Pancreas (tissue), 10 donors: ENCODE measurements at places on chromosomes 11 and 22. TPM values are rescaled to one million over a fixed set of nuclear protein-coding genes. Genes with fewer than 3 reads are reported as not detected.

DNA sequence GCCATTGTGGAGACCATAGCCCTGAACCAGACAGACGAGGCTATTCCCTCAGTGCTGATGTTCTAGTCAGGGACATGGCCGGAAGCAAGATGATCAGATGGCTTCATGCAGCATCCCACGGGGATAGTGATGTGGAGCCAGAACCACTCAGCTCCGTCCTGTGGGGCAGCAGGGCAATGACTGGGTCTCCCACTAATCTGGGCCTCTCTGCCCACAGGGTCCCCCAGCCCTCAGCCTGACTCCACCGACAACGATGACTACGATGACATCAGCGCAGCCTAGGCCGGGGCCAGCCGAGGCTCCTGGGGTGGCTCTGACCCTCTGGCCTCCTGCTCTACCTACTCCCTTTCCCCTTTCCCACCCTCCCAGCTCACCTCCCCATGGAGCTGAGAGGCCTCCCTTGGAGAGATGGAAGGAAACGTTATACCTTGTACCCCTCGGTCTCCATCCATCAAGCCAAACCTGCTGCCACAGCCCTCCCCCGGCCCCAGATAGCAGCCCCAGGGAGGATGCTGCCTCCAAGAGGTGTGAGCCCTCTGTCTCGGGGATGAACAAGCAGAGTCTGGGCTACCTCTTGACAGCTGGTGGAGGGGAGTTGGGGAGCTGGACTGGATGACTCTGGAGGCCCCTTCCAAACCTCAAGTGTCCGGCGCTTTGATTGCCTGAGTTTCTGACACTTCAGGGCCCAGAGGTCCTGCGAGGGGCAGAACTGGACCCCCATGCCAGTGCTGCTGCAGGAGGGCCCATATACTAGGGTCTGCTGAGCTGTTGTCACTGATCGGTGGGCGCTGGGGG is 47.8 kb downstream of the CD6 start:
- DNase-seq, result no peak

DNA sequence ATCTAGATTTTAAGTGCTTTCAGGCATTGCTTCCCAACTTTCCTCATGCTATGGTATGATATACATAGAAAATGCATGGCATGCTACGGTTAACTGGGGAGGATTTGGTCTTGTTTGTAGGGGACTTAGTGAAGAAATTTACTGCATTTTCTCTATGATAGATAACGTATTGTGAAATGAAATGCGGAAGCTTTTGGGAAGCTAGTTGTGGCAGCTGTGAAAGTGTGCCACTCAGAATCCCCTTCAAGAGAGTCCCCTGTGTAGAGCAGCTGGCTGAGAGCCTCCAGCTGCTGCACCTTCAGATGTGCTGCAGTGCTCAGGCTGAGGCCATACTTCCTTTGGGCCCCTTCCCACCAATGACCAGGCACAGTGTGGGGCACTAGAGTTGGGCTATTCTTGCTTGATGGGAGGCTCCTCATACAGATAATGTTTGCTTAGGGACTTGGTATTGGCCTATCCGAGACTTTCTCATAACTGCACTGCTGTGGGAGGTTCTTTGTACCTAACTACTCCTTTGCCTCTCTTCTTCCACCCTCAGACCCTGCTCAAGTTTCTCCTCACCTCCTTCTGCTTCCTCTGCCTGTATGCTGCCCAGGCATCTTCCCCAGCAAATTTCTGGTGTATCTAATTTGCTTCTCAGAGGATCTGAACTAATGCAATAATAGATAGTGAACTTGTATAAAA is 67.3 kb downstream of the HIPK3 start:
- no peak for DNase-seq

The THOC5 gene
- 17.5 TPM for total RNA-seq

DNA sequence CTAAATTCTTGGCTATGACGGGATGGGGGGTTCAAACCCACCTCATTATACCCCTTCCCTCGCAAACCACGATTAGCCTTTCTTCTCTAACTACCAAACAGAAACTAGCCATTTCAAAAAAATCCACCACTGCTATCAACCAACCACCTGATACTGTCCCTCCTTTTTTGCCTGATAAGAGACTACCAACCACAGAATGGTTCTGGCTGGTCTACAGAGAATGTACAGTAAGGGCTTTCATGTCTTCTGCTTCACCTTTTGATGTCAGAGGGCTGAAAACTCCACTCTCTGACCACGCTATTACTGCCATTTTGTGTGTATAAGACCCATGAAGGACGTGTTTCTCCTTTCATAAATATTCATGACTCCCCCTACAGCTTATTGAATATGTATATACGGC is 19.1 kb downstream of the RIC3 start:
- DNase-seq, result no peak

DNA sequence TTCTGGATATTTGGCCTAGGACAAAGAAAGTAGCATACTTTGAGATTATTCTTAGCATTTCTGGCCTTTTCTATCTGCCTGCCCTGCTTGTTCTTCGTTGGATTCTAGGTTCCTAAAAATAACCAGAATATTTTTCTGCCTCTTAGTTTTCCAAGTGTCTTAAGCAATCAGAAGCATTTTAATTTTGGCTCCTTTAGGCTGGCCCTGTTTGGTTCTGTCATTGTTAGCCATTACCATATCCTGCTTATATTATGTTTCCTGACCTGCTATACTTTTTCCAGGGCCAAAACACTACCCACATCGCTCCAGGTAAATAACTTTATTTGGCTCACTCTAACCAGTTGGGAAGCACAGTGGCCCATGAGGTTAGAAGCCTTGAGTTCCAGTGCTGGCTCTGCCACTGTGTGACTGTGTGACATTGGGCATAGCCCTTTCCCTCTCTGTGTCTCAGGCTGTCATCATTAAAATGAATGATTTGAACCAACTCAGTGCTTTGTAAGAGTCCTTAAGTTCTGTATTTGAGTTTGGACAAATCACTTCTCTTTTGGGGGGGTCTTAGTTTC is 91.1 kb downstream of the STIM1 start:
- no peak for DNase-seq

The SLC25A18 gene
- total RNA-seq, result 0.09 TPM
